ENCODE measurements at places on chromosomes 1 and 21. TPM values are rescaled to one million over a fixed set of nuclear protein-coding genes. Genes with fewer than 3 reads are reported as not detected.

DNA sequence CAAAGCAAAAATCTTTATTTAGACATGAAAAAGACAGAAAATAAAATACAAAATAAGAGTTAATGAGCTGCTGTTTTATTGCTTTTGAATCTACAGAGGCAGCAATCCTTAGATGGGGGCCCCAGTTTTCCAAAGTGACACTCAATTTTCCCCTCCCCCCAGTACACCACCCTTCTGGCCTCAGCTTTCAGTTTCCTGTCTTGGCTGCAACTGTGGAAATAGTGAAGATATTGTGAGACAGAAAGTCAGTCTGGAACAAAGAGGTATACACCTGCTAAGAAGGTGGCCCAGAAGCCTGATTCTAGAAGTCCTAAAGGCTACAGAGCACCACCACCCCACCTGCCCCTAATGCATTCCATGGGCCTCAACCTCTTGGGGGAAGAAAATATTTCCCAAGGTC lies 1.1 kb upstream of the MTMR11 start:
- H3K27me3 ChIP-seq = no peaks in the 10 kb centered on the region
- H3K36me3 ChIP-seq = no peaks in the 10 kb centered on the region
- H3K27ac ChIP-seq = no peak overlapping the region
- DNase-seq = no peak
- peaks cover 20% of the 10 kb centered on the region for H3K4me1 ChIP-seq

- no peaks in the 10 kb centered on the region for H3K36me3 ChIP-seq
- no peak overlapping the region for H3K4me3 ChIP-seq
- DNase-seq = no peak
- no peaks in the 10 kb centered on the region for H3K4me1 ChIP-seq
- no peak overlapping the region for H3K27ac ChIP-seq
Measured at GRCh38 chr1:164836614-164837018, 277.6 kb downstream of the PBX1 start.

Gene CELF3
- not detected for total RNA-seq

DNA sequence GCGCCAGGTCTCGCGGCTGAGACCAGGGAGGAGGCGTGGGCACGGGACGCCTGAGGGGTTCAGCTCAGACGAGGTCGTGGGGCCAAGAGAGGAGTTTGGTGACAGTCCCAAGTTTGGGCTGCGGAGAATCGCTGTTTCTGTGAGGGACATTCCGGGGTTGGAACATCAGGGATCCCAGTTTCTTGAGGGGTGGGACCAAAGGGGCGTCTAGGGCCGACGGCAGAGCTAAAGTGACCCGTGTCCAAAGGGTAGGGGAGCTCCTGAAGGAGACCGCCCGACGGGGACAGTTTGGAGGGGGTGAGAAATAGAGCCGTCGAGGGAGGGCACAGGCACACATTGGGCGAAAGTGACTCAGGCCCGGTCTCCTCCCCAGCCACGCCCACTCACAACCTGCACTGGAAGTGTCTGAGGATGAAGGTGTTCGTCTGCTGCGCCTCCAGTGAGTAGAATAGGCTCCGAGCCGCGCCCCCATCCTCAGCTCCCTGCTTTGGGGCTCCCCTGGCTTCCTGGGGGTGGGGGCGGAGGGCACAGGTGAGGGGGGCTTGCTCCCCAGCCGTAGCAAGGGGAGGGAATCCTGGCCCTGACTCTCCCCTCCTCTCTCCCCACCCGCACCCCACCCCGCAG lies 7.0 kb downstream of the EFNA3 start:
- no peaks in the 10 kb centered on the region for H3K4me1 ChIP-seq
- no peaks in the 10 kb centered on the region for H3K36me3 ChIP-seq
- peaks cover 20% of the 10 kb centered on the region for H3K27me3 ChIP-seq

GRCh38 chr1:31855038-31855845 lies 39.4 kb upstream of the SPOCD1 start:
- no peak overlapping the region for H3K27ac ChIP-seq
- no peaks in the 10 kb centered on the region for H3K4me1 ChIP-seq
- DNase-seq = no peak

Gene OR2AK2
- total RNA-seq = not detected

Gene MEX3A
- 22.3 TPM for total RNA-seq

Gene SLC1A7
- 0.04 TPM for total RNA-seq

DNA sequence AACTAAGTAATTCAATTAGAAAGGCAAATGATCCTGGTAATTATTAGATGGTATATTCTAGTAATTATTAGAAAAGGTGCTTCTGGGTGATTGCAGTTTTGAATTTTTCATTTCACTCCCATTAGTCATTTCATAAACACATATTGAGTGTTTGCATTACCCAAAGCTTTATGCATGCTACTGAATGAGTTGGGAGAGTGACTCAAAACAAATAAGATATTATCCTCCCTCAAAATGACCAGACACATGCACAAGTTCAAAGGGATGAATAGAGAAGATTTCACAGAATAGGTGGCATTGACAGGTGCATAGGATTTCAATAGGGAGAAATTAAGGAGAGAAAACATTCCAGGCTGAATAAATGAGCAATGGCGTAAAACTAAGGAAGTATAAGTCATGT lies 84.7 kb downstream of the PHTF1 start:
- no peak overlapping the region for H3K27ac ChIP-seq
- no peak for DNase-seq
- no peaks in the 10 kb centered on the region for H3K27me3 ChIP-seq
- no peak overlapping the region for H3K4me3 ChIP-seq
- H3K4me1 ChIP-seq = peaks cover 9% of the 10 kb centered on the region

DNA sequence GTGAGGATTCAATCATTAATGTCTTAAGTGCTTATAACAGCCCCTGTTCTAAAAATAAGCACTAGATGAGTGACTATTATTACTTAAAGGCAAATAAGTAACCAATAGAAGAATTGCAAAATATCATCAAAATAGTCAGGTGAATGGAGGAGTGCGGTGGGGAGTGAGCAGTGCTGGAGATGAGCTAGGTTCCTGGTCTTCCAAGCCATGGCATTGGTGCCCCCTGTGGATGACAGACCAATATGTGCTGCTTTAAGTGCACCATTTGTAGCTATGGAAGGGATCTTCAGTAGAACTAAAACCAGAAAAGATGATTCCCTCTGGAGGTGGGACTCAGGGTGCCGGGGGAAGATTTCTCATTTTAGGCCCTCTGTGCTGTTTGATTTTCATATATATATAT lies 46.1 kb upstream of the SLC30A1 start:
- no peaks in the 10 kb centered on the region for H3K36me3 ChIP-seq
- no peak overlapping the region for H3K4me3 ChIP-seq
- no peak overlapping the region for H3K27ac ChIP-seq
- no peaks in the 10 kb centered on the region for H3K27me3 ChIP-seq
- DNase-seq = no peak

Gene METTL25B
- 9.9 TPM for total RNA-seq

DNA sequence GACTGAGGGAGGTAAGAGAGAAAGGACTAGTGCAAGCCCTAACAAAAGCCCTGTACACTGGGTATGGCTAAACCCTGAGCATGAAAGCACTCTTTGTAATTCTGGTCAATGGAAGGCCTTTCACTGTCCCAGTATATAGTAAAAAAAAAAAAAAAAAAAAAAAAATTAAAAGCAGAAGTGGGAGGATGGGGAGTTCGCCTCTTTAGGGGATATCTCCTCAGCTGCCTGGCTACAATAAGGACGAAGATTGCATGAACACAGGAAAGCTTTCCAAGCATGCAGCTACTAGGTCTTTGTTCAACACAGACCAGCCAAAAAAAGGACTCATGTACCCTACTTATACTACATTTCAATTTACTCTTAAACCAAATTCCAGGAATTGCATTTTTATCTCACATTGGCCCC lies 59.1 kb downstream of the EIF4G3 start:
- H3K27ac ChIP-seq = no peak overlapping the region
- H3K27me3 ChIP-seq = no peaks in the 10 kb centered on the region
- peaks cover 7% of the 10 kb centered on the region for H3K36me3 ChIP-seq
- DNase-seq = peak; percentile 44

GRCh38 chr1:51628715-51629590 lies 12.1 kb downstream of the OSBPL9 start:
- H3K27ac ChIP-seq = no peak overlapping the region
- H3K4me1 ChIP-seq = no peaks in the 10 kb centered on the region
- no peaks in the 10 kb centered on the region for H3K27me3 ChIP-seq
- no peak for DNase-seq
- H3K4me3 ChIP-seq = no peak overlapping the region

Gene IPO9
- 70.4 TPM for total RNA-seq

Gene TNFSF4
- 0.15 TPM for total RNA-seq

Gene CAPN8
- not detected for total RNA-seq

- H3K27ac ChIP-seq = no peak overlapping the region
- H3K27me3 ChIP-seq = no peaks in the 10 kb centered on the region
- H3K4me3 ChIP-seq = no peak overlapping the region
- H3K4me1 ChIP-seq = peaks cover 12% of the 10 kb centered on the region
Measured at GRCh38 chr1:99216956-99217355, 47.3 kb upstream of the PLPPR4 start.

DNA sequence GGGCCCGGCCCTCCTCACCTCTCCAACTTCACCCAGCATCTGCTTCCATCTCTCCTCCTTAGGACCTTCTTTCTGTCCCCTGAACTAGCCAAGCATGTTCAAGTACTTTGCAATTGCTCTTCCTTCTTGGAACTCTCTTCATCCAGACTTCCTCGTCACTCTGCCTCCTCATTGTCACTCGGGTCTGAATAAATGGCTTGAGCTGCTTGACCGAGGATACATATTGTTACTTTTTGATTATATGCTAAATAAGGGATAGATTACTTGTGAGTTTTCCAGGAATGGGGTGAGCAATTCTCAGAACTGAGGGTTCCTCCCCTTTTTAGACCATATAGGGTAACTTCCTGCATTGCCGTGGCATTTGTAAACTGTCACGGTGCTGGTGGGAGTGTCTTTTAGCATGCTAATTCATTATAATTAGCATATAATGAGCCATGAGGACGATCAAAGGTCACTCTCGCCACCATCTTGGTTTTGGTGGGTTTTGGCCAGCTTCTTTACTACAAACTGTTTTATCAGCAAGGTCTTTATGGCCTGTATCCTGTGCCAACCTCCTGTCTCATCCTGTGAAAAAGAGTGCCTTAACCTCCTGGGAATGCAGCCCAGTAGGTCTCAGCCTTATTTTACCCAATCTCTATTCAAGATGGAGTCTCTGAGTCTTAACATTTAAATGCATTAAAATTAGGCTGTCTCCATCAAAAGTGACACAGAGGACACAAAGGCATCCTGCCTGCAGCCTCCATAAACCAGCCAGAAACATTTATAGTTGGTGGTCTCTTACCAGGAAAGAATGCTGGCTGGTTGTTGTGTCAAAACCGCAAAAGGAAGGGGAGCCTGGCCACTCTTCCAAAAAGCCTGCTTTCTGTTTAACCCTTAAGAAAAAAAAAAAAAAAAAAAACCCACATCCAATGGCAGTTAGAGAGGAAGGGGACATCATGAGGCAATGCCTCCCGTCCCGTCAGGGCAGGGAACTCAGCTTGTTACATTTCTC lies 179.3 kb downstream of the KAZN start:
- no peak overlapping the region for H3K4me3 ChIP-seq
- no peak overlapping the region for H3K27ac ChIP-seq
- no peaks in the 10 kb centered on the region for H3K27me3 ChIP-seq
- no peaks in the 10 kb centered on the region for H3K4me1 ChIP-seq

Gene TAS1R3
- total RNA-seq = 0.15 TPM

- H3K4me1 ChIP-seq = no peaks in the 10 kb centered on the region
- no peak overlapping the region for H3K27ac ChIP-seq
- H3K27me3 ChIP-seq = no peaks in the 10 kb centered on the region
- H3K4me3 ChIP-seq = no peak overlapping the region
Measured at GRCh38 chr1:217617126-217617525, 13.8 kb downstream of the GPATCH2 start.

GRCh38 chr21:46212721-46213484 lies 15.7 kb downstream of the LSS start:
- no peak overlapping the region for H3K4me3 ChIP-seq
- no peak overlapping the region for H3K27ac ChIP-seq
- H3K27me3 ChIP-seq = no peaks in the 10 kb centered on the region
- no peak for DNase-seq

Gene RNF207
- not detected for total RNA-seq

Gene FBLIM1
- 9.0 TPM for total RNA-seq

DNA sequence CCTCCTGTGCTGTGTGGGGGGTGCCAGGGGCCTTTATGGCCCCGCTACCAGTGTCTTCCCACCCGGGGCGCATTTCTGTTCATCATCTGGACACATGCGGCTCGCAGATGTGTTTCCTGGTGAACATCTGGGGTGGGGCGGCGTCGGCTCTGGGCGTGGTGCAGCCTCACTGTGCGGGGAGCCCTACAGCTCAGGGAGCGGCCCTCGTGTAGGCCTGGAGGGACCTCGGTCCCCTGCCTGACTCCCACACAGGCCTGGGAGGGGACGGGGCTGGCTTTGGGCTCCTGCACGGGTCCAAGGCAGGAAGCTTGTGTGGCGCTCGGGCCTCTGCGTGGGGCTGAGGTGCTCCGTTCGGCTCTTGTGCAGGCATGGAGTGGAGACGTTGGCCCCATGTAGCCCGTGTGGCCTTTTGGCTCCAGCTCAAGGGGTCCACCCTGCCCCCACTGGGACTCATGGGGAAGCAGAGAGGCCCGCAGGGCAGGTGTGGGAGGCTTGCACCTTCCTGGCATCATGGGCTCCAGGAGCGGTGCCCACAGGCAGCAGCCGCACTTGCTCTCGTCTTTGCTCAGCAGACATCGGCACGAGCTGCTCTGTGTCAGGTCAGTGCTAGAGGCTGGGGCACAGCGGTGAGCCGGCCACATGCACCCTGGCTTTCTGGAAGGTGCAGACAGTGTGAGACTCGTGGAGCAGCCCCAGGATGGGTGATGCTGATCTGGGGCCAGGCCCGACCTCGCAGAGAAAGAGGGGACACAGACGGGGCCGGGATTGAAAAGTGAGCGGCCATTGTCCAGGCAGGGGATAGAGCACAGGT lies 90.1 kb upstream of the ACTRT2 start:
- no peaks in the 10 kb centered on the region for H3K4me1 ChIP-seq
- no peak overlapping the region for H3K27ac ChIP-seq
- peaks cover 49% of the 10 kb centered on the region for H3K27me3 ChIP-seq
- no peaks in the 10 kb centered on the region for H3K36me3 ChIP-seq
- no peak for DNase-seq

DNA sequence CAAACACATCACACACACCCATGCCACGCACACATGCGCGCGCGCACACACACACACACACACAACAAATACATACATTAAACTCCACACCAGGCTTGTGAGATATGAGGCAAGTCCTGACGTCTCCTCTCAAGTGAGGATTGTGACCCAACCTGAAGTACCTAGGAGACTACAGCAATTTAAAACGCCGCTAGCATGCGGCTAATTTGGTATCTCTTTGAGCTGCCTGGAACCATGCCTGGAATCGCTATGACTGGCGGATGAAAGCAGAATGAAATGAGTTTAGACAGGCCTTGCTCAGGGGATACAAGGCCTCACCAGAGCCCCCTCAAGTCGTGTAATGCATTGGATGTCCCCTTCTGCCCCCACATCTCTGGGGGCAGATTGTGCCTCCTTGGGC lies 1.6 kb upstream of the RAB7B start:
- H3K4me1 ChIP-seq = no peaks in the 10 kb centered on the region
- no peak overlapping the region for H3K4me3 ChIP-seq
- H3K27me3 ChIP-seq = 0 out of 2 replicates have a peak, but pooled peaks cover 4% of the 10 kb centered on the region
- no peaks in the 10 kb centered on the region for H3K36me3 ChIP-seq
- no peak overlapping the region for H3K27ac ChIP-seq

GRCh38 chr1:44244986-44245385 lies 31.7 kb downstream of the DMAP1 start:
- H3K36me3 ChIP-seq = peaks cover 2% of the 10 kb centered on the region
- no peak overlapping the region for H3K4me3 ChIP-seq
- peaks cover 2% of the 10 kb centered on the region for H3K4me1 ChIP-seq
- DNase-seq = no peak

Gene JAM2
- 15.3 TPM for total RNA-seq

- peak; percentile 98 for DNase-seq
- no peak overlapping the region for H3K4me3 ChIP-seq
- peak overlapping the region; percentile 77 for H3K27ac ChIP-seq
- H3K4me1 ChIP-seq = peaks cover 28% of the 10 kb centered on the region
- H3K27me3 ChIP-seq = no peaks in the 10 kb centered on the region
Measured at GRCh38 chr1:211697356-211697755, 21.9 kb upstream of the NEK2 start.

Gene TMCC2
- 5.2 TPM for total RNA-seq

Data from SJCRH30 (cell line).